Spleen (tissue), 13 donors: ENCODE measurements at places on chromosomes 2 and 18. TPM values are rescaled to one million over a fixed set of nuclear protein-coding genes. Genes with fewer than 3 reads are reported as not detected.

Gene GATA6
- 4.2 TPM for polyA plus RNA-seq

Gene EFR3B
- polyA plus RNA-seq: 0.39 TPM

DNA sequence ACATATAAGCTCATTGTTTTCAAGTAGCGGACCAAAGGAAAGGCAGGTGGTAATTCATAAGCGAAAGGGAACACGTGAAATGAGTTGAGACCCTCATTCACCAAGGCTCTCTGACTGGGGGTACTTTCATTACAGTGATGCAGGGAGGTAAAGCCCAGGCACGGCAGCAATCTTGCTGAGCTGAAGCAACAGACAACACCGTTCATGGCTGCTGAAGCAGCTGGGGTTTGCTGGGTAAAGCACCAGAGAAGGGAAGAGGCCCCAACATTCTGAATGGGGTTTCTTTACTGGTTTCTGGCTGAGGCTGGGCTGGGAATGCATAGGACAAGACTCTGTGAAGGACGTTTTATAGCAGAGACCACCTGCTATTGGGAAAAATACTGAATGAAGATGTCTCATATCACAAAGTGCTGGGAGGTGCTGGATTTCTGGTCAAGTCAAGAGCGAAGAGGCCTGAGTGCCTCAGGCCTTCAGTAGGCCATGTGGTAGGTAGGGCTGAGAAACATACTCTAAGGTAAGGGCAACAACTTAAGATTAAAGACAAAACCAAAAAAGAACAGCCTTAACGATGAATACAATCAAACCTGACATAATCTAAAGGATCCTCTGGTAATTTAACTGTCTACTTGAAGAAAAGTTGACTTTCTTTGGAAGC, 324.7 kb upstream of the PIK3C3 start:
- no peaks in the 10 kb centered on the region for H3K4me1 ChIP-seq
- no peak overlapping the region for H3K27ac ChIP-seq
- no peak overlapping the region for H3K4me3 ChIP-seq
- DNase-seq: no peak
- no peaks in the 10 kb centered on the region for H3K36me3 ChIP-seq
- no peaks in the 10 kb centered on the region for H3K27me3 ChIP-seq

DNA sequence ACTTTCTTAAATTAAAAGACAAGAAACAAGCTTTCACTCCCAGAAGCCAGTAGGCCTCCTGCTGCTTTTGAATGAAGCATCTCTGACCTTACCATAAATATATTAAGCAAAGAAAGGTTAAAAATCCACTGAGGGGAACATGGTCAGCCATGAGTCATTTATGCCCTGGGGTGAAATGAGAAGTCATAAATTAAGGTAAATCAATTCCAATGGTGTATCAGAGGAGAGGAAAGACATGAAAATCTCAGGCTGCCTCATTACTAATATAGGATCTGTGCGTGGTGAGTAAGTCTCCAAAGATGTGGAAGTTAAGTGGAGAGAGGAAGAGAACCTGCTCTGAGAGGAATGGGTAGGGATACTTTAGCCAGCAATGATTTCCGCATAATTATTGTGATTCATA, 292.3 kb upstream of the CHAC2 start:
- no peak for DNase-seq
- H3K27me3 ChIP-seq: no peaks in the 10 kb centered on the region
- H3K36me3 ChIP-seq: no peaks in the 10 kb centered on the region

GRCh38 chr2:128271911-128272600, 46.6 kb downstream of the HS6ST1 start:
- no peak overlapping the region for H3K27ac ChIP-seq
- no peaks in the 10 kb centered on the region for H3K27me3 ChIP-seq
- DNase-seq: peak; percentile 74
- H3K4me3 ChIP-seq: no peak overlapping the region

GRCh38 chr2:201151127-201151981, 31.6 kb upstream of the CASP10 start:
- peaks cover 77% of the 10 kb centered on the region for H3K36me3 ChIP-seq
- peak overlapping the region; percentile 86 for H3K27ac ChIP-seq
- no peak overlapping the region for H3K4me3 ChIP-seq
- H3K27me3 ChIP-seq: no peaks in the 10 kb centered on the region
- no peak for DNase-seq
- peaks cover 79% of the 10 kb centered on the region for H3K4me1 ChIP-seq

GRCh38 chr2:208798698-208799097, 392.1 kb downstream of the PTH2R start:
- no peaks in the 10 kb centered on the region for H3K4me1 ChIP-seq
- H3K36me3 ChIP-seq: no peaks in the 10 kb centered on the region
- DNase-seq: no peak
- H3K27ac ChIP-seq: no peak overlapping the region
- no peak overlapping the region for H3K4me3 ChIP-seq
- no peaks in the 10 kb centered on the region for H3K27me3 ChIP-seq

DNA sequence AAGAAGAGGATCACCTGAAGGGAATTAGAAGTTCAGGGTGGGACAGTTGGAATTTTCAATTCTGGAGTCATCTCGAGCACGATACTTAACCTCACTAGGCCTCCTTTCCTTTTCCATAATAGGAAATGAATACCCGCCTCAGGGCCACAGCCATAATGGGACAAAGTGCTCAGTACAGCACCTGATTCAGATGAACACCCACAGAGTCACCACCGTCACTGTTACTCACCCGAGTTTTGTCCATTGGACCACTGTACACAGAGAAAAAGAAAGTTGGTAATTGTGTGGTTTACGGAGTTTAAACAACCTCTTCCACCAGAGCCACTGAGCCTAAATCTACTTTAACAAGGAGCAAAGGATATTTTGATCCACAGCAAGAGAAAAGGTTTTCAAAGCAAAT, 122.0 kb upstream of the NDUFV2 start:
- DNase-seq: no peak
- H3K4me1 ChIP-seq: no peaks in the 10 kb centered on the region
- H3K4me3 ChIP-seq: no peak overlapping the region
- H3K36me3 ChIP-seq: no peaks in the 10 kb centered on the region

DNA sequence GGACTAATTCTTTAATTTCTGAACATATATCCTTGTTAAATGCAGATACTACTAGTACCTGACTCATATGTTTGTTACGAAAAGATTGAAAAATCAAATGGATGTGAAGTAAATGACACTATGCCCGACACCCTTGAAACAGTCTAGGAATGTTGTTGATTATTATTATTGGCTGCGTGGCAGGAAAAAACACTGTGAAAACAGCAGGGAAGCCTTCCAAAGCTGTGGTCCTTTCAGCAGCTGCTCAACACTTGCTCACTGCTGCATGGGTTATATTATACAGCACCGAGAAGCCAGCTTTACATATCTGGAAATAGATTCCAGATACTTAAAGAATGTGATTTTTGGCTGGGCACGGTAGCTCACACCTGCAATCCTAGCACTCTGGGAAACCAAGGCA, 26.5 kb downstream of the CRYGD start:
- H3K4me1 ChIP-seq: no peaks in the 10 kb centered on the region
- H3K36me3 ChIP-seq: no peaks in the 10 kb centered on the region
- no peak for DNase-seq
- H3K27ac ChIP-seq: no peak overlapping the region

- no peaks in the 10 kb centered on the region for H3K27me3 ChIP-seq
- peak overlapping the region; percentile 95 for H3K27ac ChIP-seq
- no peak for DNase-seq
- H3K36me3 ChIP-seq: peaks cover 19% of the 10 kb centered on the region
These were observed 3.0 kb downstream of the TGIF1 start for GRCh38 chr18:3452750-3453539.

GRCh38 chr2:207589143-207589542, 36.1 kb downstream of the METTL21A start:
- no peaks in the 10 kb centered on the region for H3K4me1 ChIP-seq
- no peak overlapping the region for H3K27ac ChIP-seq
- no peak for DNase-seq
- no peak overlapping the region for H3K4me3 ChIP-seq
- peaks cover 32% of the 10 kb centered on the region for H3K36me3 ChIP-seq

- H3K27ac ChIP-seq: no peak overlapping the region
- H3K27me3 ChIP-seq: no peaks in the 10 kb centered on the region
- DNase-seq: no peak
- no peaks in the 10 kb centered on the region for H3K36me3 ChIP-seq
These were observed 248.8 kb downstream of the EIPR1 start for GRCh38 chr2:3128786-3129185.

GRCh38 chr2:232512602-232513001, 7.6 kb upstream of the PRSS56 start:
- H3K4me3 ChIP-seq: no peak overlapping the region
- H3K27me3 ChIP-seq: no peaks in the 10 kb centered on the region
- H3K4me1 ChIP-seq: no peaks in the 10 kb centered on the region
- no peaks in the 10 kb centered on the region for H3K36me3 ChIP-seq
- DNase-seq: no peak

DNA sequence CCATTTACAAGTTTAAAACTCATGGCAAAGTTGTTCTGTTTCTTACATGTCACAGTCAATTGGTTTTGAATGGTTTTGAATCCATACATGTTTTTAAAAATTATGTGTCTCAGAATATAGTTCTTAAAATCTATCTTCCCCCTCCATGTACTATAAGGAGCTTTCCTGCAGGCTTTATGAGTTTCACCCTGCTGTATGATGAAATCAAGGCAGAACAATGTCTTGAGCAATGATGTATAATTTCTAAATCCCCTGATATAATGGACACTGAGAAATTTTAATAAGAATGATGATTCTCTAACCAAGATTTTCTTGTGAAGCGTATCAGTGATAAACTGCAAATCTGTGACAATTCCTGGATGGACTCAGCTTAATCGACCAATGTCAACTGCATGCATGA, 10.6 kb upstream of the ZNF516 start:
- H3K27ac ChIP-seq: peak overlapping the region; percentile 79
- no peak overlapping the region for H3K4me3 ChIP-seq
- no peaks in the 10 kb centered on the region for H3K36me3 ChIP-seq
- H3K27me3 ChIP-seq: no peaks in the 10 kb centered on the region

- H3K36me3 ChIP-seq: no peaks in the 10 kb centered on the region
These were observed 430.4 kb downstream of the LPIN1 start for GRCh38 chr2:12176623-12177454.

DNA sequence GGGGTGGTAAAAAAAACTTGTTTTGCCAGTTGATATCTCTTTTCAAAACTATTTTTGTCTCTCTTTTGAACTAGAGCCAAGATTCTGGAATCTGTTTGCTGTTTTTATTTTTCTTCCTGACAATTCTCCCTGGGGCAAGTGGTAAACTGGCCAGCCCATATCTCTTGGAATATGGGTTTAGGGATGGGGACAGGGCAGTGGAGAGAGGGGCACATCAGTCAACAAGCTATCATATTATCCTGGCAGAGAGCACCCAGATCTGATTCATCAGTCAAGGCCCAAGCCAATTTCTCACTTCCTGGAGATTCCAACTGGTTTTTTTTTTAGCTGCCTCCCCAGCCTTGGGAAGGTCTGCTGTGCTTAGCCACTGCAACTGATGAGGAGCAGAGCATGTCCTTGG, 52.3 kb downstream of the ARHGAP28 start:
- H3K27me3 ChIP-seq: no peaks in the 10 kb centered on the region
- H3K36me3 ChIP-seq: no peaks in the 10 kb centered on the region
- DNase-seq: no peak
- no peak overlapping the region for H3K4me3 ChIP-seq
- H3K27ac ChIP-seq: peak overlapping the region; percentile 59
- peaks cover 9% of the 10 kb centered on the region for H3K4me1 ChIP-seq

- no peak overlapping the region for H3K4me3 ChIP-seq
- H3K4me1 ChIP-seq: no peaks in the 10 kb centered on the region
- no peak overlapping the region for H3K27ac ChIP-seq
- no peaks in the 10 kb centered on the region for H3K27me3 ChIP-seq
- no peaks in the 10 kb centered on the region for H3K36me3 ChIP-seq
- DNase-seq: no peak
These were observed 96.0 kb downstream of the COL5A2 start for GRCh38 chr2:189083606-189084005.

GRCh38 chr2:170739048-170739447, 23.9 kb downstream of the SP5 start:
- no peak for DNase-seq
- H3K36me3 ChIP-seq: no peaks in the 10 kb centered on the region
- H3K4me3 ChIP-seq: no peak overlapping the region
- no peaks in the 10 kb centered on the region for H3K4me1 ChIP-seq

GRCh38 chr2:137369106-137369505, 595.2 kb upstream of the HNMT start:
- no peaks in the 10 kb centered on the region for H3K4me1 ChIP-seq
- no peaks in the 10 kb centered on the region for H3K27me3 ChIP-seq
- H3K27ac ChIP-seq: no peak overlapping the region
- no peak for DNase-seq
- no peak overlapping the region for H3K4me3 ChIP-seq
